ENCODE measurements at places on chromosomes 11 and 22.

GRCh38 chr11:116376547-116376946 is 396.2 kb downstream of the BUD13 start:
- DNase-seq, result peak; percentile 60

DNA sequence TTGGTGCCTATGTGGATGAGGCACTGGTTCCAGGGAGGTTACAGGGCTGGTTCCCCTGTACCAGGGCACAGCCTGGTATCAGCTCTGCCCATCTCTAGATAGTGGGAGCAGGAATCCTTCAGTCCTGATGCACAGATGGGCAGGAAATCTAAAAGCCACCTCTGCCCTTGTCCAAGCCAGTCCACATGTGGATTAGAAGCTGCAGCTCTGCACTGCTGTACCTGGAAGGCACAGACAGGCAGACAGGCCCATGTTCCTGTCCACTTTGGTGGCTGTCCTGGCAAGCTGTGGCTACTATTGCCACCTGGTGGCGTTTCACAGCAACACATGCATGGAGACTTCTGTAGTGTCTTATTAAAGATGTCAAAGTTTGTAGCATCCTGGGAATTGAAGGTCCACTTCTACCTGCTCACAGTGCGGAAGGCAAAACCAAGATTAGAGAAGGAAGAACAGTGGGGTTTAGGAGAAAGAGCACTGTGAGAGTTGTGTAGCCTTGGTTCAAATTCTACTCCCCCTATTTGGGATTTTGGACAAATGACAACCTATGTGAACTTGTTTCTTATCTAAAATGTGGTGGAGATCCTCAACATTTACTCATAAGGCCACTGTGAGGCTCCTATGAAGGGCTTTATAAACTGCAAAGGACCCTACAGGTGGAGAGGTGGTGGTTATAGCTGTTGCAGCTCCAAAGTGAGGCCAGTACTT is 30.1 kb downstream of the NAV2 start:
- peak; percentile 75 for DNase-seq

DNA sequence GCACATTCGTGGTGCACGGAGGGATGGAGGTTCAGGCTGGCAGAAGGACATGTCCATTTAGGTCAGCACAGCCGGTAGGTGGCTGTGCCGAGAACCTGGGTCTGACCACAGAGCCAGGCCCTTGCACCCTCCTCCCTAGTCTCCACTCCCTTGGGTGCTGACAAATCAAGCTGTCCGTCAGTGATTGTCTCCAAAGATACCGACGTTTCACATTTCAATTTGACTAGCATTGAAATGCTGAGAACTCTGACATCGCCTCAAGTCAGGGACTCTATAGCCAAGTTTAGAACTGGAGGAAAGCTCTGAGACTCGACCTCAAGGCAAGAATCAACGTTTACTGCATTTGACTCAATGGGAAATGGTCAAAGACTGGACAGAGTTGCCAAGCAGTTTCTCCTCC is 1321.1 kb downstream of the TBC1D22A start:
- DNase-seq, result no peak

GRCh38 chr11:121610706-121611105 is 157.9 kb upstream of the SORL1-AS1 start:
- DNase-seq, result no peak

- no peak for DNase-seq
These were observed 789.9 kb upstream of the LRRC4C start for GRCh38 chr11:42249401-42249800.

DNA sequence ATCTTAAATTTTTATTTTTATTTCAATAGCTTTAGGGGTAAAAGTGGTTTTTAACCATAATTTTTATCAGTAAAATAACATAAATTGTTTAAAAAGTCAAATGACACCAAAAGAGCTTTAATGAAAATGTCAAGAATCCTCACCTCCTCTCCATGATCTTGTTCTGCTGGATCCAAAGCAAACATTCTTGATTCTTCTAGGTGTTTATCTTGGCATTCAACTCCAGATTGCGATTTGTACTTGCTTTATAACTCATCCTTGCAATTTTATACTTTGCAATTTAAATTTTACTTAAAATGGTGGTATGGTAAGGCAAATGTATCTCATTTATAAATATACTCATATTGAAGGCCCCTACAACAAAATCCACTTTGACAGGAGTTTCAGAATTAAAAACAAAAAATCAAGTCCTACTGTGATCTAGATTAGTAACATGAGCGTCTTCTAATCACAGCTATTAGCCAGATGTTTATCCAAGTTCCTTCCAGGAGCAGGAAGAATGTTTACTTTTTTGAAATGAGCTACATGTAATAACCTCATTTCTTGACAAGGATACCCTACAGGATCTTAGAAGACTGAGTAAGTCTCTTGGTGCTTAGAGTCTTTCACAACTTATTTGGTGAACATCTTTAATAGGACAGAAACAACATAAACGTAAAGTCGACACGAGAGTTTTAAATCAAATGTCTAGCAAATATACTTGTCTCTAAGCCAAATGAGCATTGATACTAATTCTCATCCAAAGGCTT is 72.4 kb upstream of the CARD18 start:
- DNase-seq, result no peak

GRCh38 chr22:35900483-35901168 is 128.0 kb downstream of the RBFOX2 start:
- no peak for DNase-seq

GRCh38 chr22:16717699-16718558 is 107.3 kb downstream of the XKR3 start:
- no peak for DNase-seq

DNA sequence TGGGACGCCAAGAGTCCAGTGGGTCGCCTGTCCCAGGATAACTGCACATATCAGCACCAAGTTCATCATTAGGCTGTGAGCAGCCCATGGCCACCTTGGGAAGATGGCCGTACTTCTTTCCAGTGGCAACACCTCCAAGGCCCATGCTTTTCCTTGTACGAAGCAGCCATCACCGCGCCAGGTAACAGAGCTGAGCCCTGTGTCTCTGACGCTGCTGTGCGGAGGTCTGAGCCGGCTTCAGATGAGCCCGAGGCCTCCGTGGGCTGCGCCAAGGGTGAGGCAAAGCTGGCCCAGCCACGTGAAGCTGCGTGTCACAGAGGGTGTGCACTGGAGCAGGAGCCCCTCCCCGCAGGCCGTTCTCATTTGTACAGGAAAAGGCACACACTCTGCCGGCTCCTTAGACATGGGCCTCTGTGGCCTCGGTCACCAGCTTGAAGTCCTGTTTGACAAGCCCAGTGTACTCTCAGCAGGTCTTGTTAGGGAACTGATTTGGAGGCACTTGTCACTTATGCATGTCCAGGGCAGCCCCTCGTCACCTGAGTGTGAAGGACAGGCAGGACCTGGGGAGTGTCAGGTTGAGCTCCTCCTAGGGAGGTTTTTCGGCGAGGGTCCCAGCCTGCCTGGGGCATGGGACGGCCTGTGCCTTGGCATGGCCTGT is 401.5 kb downstream of the TBC1D22A start:
- DNase-seq, result no peak

- no peak for DNase-seq
These were observed 3.2 kb downstream of the DERL3 start for GRCh38 chr22:23835484-23836144.

GRCh38 chr22:46676881-46677280 is 56.7 kb downstream of the GRAMD4 start:
- DNase-seq, result no peak

GRCh38 chr22:17774206-17774925 is at the start of gene BID:
Gene BID, minus strand, starts transcription at chr22:17774469. Its CDS starts 24,353 bp downstream, at chr22:17750116.
- no peak for DNase-seq

DNA sequence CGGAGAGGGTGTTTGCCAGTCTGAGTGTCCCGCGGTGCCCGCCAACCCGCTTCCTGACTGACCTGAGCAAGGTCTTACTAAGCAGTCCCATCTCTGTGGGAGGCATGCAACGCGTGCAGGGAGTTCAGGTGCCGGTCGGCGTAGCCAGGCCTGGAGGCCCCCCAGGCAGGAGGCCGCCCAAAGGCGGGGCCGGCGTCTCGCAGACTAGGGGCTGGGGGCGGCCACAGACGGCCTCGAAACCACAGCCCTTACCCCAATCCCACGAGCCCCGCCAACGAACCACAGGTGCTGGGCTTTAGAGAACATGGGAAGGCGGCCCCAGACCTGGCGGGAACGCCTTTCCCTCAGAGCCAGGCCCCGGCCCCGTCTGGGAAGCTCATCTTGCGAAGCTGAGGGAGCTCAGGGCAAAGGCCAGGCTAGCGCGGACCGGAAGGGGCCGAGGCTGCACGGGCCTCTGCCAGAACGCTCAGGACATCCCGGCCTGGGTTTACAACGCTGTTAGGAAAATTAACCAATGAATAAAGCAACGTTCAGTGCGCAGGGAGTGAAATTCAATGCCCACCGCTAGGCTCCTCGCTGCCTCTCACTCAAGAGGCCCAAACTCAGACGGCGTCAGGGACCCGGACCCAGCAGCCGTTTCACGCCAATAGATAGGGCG is 2.1 kb upstream of the MTFP1 start:
- no peak for DNase-seq

DNA sequence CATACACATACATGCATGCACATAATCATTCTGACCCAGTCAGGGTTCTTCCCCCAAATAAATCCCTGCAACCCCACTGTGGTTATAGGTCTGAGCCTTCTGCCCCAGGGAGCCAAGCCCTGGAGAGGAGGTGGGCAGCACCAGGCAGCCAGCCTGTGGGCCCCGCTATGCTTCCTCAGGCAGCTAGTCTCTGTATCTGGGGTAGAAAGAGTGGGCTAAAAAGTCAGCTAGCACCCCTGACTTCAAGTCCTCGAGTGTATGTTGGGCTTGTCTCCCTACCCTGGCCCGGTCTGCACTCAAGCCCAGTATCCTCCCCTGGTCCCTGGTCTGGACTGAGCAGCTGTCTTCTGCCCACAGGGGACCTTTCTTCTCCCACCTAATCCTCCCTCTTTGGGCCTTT is 28.0 kb downstream of the KCNQ1OT1 start:
- no peak for DNase-seq

- no peak for DNase-seq
These were observed 208.9 kb downstream of the OPCML start for GRCh38 chr11:133323354-133323753.

GRCh38 chr22:45462034-45462655 is 40.5 kb upstream of the FBLN1 start:
- peak; percentile 4 for DNase-seq

GRCh38 chr11:112288021-112288420 is 27.4 kb upstream of the PLET1 start:
- no peak for DNase-seq

DNA sequence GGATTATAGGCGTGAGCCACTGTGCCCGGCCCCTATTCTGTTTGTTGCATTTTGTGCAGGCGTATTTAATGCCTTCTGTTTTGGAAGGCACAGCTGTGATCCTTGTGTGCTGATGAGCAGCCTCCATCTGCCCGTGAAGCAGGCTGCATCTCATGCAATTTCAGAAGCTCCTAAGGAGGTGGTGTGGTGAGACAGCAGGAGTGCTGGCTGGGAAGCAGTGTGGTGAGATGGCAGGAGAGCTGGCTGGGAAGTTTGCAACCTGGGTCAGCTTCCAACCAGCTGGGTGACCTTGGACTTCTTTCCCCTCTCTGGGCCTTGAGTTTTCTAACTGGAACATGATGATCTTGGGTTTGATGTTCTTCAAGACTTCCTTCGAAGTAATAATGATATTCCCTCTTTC is 525.1 kb downstream of the TBC1D22A start:
- DNase-seq, result no peak

DNA sequence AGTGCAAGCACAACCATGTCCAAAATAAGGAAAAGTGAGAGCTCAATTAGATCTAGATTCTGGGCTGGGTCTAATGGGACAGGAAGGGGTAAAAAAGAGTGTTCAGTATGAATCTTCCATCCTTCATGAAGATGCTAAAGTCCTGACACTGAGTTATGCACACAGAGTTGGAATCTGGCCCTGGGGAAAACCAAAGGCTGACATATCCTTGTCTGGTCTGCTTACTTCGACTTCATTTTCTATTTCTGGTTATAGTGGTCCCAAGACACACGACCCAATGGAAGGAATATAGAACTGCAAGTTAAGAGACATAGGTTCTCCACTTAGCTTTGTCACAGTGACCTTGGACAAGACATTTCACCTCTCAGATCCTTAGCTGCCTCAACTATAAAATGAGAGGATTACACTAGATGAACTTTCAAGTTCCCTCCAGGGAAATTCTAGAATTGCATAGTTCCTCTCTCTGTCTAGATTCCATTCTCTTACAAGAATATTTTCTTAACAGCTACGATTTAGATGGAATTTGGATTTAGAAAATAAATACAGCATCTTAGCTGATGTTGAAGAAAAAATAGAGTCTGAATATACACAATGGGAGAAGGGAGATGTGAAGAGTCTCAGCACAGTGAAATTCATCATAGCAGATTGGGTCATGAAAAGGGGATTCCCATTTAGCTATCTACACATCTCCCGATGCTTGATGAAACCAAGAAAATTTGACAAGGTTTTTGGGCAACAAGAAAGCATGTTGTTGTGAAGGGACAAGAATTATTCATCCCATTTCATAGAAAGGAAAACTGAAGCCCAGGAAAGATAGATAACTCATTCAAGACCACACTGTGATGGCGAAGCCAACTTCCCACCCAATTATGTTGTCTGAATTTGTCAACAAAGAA is 3.3 kb downstream of the BLID start:
- DNase-seq, result no peak

DNA sequence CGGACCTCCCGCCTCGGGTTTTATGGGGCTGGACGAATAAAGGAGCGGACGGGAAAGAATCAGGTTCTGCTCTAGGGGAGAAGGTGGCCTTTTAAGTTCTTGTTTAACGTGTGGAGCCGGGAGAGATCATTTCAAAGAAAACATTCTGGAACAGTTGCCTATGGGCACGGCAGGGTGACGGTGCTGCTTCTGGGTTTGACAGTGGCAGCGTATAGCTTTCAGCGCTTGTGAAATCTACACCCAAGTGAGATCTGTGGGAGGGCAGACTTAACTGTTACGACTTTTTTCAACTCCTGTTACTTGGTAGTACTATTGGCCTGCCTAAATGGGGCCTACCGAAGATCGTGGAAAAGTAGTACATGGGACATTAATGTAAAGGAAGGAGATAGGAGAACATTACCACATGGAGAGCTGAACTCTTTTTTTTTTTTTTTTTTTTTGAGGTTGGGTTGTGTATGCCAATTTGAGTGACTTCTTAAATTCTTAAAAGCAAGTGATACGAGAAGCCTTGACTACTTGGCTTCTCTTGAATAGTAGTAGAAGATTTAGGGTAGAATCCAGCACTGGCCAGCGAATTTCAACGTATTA is 743 bp downstream of the USP47 start:
- DNase-seq, result peak; percentile 18

DNA sequence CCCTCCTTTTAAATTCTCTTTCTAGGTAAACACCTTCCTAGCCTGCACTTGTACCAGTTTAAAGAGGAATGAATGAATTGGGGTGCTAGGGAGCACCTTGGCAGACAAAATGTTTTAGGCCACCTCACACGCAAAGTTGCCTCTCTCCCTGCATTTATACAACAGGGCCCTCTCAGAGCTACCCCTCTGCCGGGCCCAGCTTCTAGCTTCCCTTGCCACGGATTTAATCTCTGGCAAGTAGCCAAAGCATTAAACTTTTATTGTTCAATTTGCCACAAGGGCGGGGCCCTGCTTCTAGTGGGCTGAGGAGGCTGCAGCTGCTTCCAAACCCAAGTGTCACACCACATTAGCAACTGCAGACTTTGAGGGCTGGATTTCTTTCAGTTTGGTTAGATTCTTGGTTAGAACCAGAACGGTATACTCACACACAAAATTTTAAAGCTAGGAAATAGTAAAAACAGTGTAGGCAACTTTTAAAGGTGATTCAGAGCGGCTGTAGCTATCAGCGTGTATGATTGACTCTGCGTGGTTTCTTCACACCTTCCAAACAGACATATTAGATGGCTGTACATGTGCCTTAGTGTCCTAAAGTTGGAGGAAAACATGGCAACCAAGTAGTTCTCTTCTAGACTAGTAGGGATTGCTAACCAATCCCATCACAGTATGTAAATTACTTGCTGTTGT is 6.5 kb downstream of the KREMEN1 start:
- peak; percentile 92 for DNase-seq

Measured in DMS153 (cell line).